Breast epithelium (tissue), 4 donors: ENCODE measurements at places on chromosomes 2 and 18. TPM values are rescaled to one million over a fixed set of nuclear protein-coding genes. Genes with fewer than 3 reads are reported as not detected.

DNA sequence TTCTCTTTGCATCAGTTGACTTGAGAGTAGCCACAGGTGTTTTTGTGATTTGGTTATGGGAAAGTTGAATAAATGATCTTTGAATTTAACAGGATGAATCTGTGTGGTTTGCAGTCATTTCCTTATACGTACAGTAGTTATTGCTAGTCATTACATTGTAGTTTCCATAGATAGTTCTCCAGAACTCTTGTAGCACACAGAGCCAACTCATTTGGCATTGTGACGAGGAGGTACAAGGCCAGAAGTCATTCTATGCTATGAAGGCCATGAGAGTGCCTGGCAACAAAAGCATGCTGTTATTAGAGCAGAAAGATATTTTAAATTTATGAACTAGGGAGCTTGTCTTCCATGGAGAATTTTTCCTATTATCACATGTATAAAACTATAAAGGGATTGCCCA, 973.0 kb upstream of the CHAC2 start:
- no peak for DNase-seq
- no peaks in the 10 kb centered on the region for H3K36me3 ChIP-seq
- H3K27me3 ChIP-seq, result no peaks in the 10 kb centered on the region
- H3K27ac ChIP-seq, result no peak overlapping the region
- no peaks in the 10 kb centered on the region for H3K4me1 ChIP-seq

DNA sequence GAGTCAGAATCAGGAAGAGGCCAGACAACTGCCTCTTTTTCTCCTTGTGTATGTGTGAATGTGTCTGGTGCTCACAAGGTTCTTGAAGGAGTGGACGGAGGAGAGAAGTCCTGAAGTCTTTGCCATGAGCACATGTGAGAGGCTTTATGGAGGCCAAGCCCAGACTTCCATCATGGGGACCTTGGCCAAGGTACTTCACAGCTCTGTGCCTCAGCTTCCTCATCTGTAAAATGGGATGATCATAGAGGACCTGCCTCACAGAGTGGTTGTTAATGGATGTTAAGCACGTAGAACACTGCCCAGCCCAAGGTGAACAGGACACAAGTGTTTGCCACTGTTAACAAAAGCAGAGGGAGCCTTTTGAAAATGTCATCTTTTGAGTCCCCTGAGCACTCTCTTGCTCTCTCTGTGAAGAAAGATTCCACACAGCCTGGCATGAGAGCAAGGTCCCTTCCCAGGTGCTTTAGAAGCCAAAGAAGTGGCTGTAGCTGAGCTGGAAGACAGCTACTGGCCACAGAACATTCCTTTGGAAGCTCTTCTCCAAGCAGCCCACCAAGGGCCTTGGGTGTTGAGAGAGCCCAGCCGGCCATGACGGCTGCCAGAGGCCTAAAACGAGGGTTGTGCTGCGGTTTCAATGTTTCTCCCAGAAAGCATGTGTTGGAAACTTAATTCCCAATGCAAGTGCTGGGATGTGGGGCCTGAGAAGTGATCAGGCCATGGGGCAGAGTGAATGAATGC, 41.8 kb upstream of the ASPRV1 start:
- no peak overlapping the region for H3K4me3 ChIP-seq
- H3K27ac ChIP-seq, result no peak overlapping the region
- no peak for DNase-seq
- no peaks in the 10 kb centered on the region for H3K4me1 ChIP-seq

GRCh38 chr2:103529798-103530502, 768.1 kb downstream of the TMEM182 start:
- H3K4me1 ChIP-seq, result no peaks in the 10 kb centered on the region
- H3K4me3 ChIP-seq, result no peak overlapping the region
- H3K27ac ChIP-seq, result no peak overlapping the region
- no peaks in the 10 kb centered on the region for H3K36me3 ChIP-seq
- DNase-seq, result no peak

GRCh38 chr2:25201794-25202193, 33.4 kb upstream of the POMC start:
- no peak for DNase-seq
- H3K4me1 ChIP-seq, result no peaks in the 10 kb centered on the region
- no peak overlapping the region for H3K4me3 ChIP-seq
- no peaks in the 10 kb centered on the region for H3K27me3 ChIP-seq
- H3K27ac ChIP-seq, result no peak overlapping the region
- H3K36me3 ChIP-seq, result no peaks in the 10 kb centered on the region

DNA sequence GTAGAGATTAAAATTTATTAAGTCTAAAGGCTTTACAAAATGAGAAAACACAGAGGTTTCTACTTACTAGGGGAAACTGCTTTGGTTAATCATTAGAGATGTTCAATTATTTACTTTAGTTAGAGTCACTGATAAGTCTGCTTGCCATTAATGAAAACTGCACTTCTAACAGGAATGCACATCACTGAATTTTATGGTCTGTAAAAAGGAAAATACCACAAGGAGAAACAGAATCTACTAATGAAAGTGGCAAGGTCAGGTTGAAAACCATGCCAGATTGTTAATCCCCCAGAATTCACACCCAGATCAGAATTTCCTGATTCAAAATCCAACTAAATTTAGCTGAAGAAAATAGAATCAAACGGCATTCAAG, 90.5 kb upstream of the GRB14 start:
- DNase-seq, result no peak
- H3K27me3 ChIP-seq, result no peaks in the 10 kb centered on the region
- no peak overlapping the region for H3K27ac ChIP-seq
- no peaks in the 10 kb centered on the region for H3K4me1 ChIP-seq

GRCh38 chr18:79326413-79327198, 69.1 kb upstream of the NFATC1 start:
- H3K36me3 ChIP-seq, result no peaks in the 10 kb centered on the region
- no peak overlapping the region for H3K27ac ChIP-seq
- no peaks in the 10 kb centered on the region for H3K27me3 ChIP-seq
- no peaks in the 10 kb centered on the region for H3K4me1 ChIP-seq

GRCh38 chr2:209648714-209649113, 122.9 kb upstream of the UNC80 start:
- no peaks in the 10 kb centered on the region for H3K4me1 ChIP-seq
- DNase-seq, result no peak
- H3K36me3 ChIP-seq, result no peaks in the 10 kb centered on the region
- no peak overlapping the region for H3K4me3 ChIP-seq
- H3K27me3 ChIP-seq, result no peaks in the 10 kb centered on the region
- no peak overlapping the region for H3K27ac ChIP-seq

GRCh38 chr2:145323512-145323911, 803.6 kb upstream of the ZEB2 start:
- no peak for DNase-seq
- H3K27ac ChIP-seq, result no peak overlapping the region
- no peak overlapping the region for H3K4me3 ChIP-seq
- H3K27me3 ChIP-seq, result no peaks in the 10 kb centered on the region

DNA sequence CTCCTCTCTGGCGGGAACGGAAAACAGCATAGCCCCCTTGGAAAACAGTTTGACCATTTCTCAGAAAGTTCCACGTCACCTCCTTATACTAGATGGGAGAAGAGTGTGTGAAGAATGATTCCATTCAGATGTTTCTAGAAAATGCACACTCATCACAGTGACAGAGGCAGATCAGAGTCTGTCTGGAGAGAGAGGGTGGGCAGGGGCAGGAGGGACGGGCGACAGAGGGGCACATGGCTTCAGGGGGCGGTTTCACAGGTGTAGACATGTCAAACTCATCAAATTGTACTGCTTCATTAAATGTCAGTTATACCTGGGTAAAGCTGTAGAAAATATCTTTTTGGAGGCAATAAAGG, 88.8 kb upstream of the TAF1B start:
- no peaks in the 10 kb centered on the region for H3K4me1 ChIP-seq
- peak overlapping the region; percentile 69 for H3K27ac ChIP-seq
- H3K36me3 ChIP-seq, result no peaks in the 10 kb centered on the region
- no peak overlapping the region for H3K4me3 ChIP-seq
- H3K27me3 ChIP-seq, result no peaks in the 10 kb centered on the region

DNA sequence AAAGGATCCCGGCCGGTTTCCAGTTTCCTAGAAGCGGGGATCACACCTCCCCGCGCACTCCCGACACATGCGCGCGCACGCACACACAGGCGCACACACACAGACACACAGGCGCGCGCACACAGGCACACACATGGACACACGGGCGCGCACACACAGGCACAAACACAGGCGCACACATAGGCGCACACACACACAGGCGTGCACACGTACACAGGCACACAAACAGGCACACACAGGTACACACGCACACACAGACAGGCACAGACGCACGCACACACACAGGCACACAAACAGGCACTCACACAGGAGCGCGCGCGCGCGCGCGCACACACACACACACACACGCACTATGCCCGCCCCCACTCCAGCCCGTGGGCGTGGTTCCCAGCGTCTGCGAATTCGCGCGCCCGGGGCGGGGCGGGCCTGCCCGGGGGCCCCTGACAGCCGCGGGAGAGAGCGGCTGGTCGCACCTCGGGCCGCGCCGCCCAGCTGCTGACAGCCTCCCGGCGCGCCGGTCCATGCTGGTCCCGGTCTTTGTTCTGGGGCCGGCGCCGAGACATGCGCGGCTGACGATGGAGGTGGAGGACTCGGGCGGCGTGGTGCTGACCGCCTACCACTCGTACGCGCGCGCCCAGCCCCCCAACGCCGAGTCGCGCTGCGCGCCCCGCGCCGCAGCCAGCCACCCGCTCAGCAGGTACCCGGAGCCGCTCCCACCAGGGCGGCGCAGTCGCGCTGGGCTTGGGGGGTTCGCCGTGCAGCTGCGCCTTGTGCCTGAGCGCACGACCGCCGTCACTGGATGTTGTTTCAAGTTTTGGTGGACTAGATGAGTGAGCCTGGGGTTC, at the start of gene ARHGAP28:
Gene ARHGAP28, plus strand, starts transcription at position 470 of the 845 bp plus-strand sequence. Its CDS starts 106 bp downstream, at position 576.
- H3K27me3 ChIP-seq, result no peaks in the 10 kb centered on the region
- no peaks in the 10 kb centered on the region for H3K4me1 ChIP-seq
- peak within 1 kb of the TSS; percentile 83 for H3K4me3 ChIP-seq
- peak within 1 kb of the TSS; percentile 88 for H3K27ac ChIP-seq

DNA sequence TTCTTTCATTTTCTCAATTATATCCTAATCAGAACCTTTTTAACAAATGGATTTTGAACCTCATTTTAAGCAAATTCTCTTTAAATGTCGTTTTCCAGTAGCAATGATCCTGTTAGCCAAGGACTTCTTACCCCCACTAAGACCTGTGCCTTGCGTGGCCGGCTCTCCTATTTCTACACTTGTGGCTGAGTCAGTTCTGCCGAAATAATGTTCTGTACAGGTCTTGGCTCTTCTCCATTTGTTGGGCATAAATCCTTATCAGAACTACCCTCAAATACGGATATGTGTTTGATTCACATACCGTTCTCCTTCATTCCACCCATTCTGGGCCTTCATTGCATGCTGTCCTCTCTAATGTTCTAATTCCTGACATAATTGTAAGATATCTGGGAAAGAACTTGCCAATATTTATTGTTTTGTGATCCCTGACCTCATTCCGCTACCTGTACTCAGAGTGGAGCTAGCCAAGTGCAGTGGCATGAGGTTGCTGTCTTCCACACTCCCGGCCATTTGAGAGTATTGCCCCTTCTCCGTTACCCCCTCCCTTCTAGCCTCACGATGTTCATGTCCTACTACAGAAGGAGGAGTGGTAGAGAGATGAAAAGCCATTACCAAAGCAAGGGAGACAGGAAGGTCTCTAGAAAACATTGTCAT, 78.7 kb downstream of the MYOM1 start:
- DNase-seq, result no peak
- no peak overlapping the region for H3K27ac ChIP-seq
- no peaks in the 10 kb centered on the region for H3K4me1 ChIP-seq
- no peaks in the 10 kb centered on the region for H3K27me3 ChIP-seq

GRCh38 chr18:61569176-61569892, 236.1 kb downstream of the CDH20 start:
- H3K4me3 ChIP-seq, result no peak overlapping the region
- H3K36me3 ChIP-seq, result no peaks in the 10 kb centered on the region
- no peak overlapping the region for H3K27ac ChIP-seq

- no peaks in the 10 kb centered on the region for H3K4me1 ChIP-seq
- H3K27ac ChIP-seq, result no peak overlapping the region
- no peaks in the 10 kb centered on the region for H3K27me3 ChIP-seq
- no peak for DNase-seq
Observed at GRCh38 chr2:179675435-179675834, 186.0 kb downstream of the ZNF385B start.

GRCh38 chr2:60359569-60359968, 193.9 kb downstream of the BCL11A start:
- no peak overlapping the region for H3K27ac ChIP-seq
- DNase-seq, result no peak
- H3K27me3 ChIP-seq, result no peaks in the 10 kb centered on the region
- no peak overlapping the region for H3K4me3 ChIP-seq

- no peak overlapping the region for H3K27ac ChIP-seq
- DNase-seq, result no peak
- H3K27me3 ChIP-seq, result no peaks in the 10 kb centered on the region
- H3K36me3 ChIP-seq, result no peaks in the 10 kb centered on the region
Observed at GRCh38 chr2:180505203-180505602, 475.2 kb upstream of the UBE2E3 start.

GRCh38 chr2:206092297-206092696, 6.3 kb upstream of the INO80D start:
- no peak for DNase-seq
- no peak overlapping the region for H3K27ac ChIP-seq
- H3K4me3 ChIP-seq, result no peak overlapping the region
- H3K27me3 ChIP-seq, result no peaks in the 10 kb centered on the region
- peaks cover 2% of the 10 kb centered on the region for H3K4me1 ChIP-seq
- H3K36me3 ChIP-seq, result no peaks in the 10 kb centered on the region

DNA sequence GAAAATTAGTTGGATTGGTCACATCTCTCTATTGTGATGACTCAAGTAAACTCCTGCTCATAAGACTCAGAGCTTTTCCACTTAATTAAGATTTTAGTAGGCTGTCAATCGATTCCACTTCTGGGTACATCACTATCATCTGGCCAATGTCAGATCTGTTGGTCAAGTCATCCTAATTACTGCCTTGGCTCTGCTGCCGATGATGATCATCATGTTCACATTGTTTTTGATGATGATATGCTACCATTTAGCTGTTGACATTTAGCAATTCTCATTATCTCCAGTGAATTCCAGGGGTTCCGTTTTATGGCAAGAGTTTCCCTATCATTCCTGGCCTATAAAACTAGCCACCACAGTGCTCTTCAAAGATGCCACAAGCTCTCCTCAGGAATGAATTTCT, 253.4 kb downstream of the IKZF2 start:
- no peaks in the 10 kb centered on the region for H3K27me3 ChIP-seq
- no peak overlapping the region for H3K4me3 ChIP-seq
- H3K27ac ChIP-seq, result no peak overlapping the region
- H3K36me3 ChIP-seq, result no peaks in the 10 kb centered on the region
- DNase-seq, result no peak
- no peaks in the 10 kb centered on the region for H3K4me1 ChIP-seq

- H3K4me3 ChIP-seq, result no peak overlapping the region
- no peaks in the 10 kb centered on the region for H3K36me3 ChIP-seq
- no peak overlapping the region for H3K27ac ChIP-seq
- H3K27me3 ChIP-seq, result no peaks in the 10 kb centered on the region
- no peak for DNase-seq
- H3K4me1 ChIP-seq, result no peaks in the 10 kb centered on the region
Observed at GRCh38 chr2:126653109-126653508, 2.8 kb upstream of the GYPC start.

Gene MDH1B
- total RNA-seq, result 2.0 TPM

Gene DYNAP
- not detected for total RNA-seq

Gene SYT4
- not detected for total RNA-seq

Gene CFC1
- total RNA-seq, result not detected

Gene TMEM169
- 1.3 TPM for total RNA-seq

Gene FMNL2
- total RNA-seq, result 40.0 TPM

Gene PLEKHH2
- total RNA-seq, result 67.2 TPM

Gene CREG2
- not detected for total RNA-seq

Gene TTR
- not detected for total RNA-seq

Gene CFAP65
- 0.33 TPM for total RNA-seq

Gene COL4A4
- 1.6 TPM for total RNA-seq

Gene SLC38A11
- total RNA-seq, result 6.7 TPM
